Activated CD4-positive, alpha-beta T cell treated with anti-CD3 and anti-CD28 coated beads, Interleukin-2, amount 50 U/mL, for 48 hours (primary cell): ENCODE measurements at places on chromosomes 7 and 10.

- DNase-seq: peak; percentile 3
These were observed 765.6 kb upstream of the GHITM start for GRCh38 chr10:83373671-83374070.

DNA sequence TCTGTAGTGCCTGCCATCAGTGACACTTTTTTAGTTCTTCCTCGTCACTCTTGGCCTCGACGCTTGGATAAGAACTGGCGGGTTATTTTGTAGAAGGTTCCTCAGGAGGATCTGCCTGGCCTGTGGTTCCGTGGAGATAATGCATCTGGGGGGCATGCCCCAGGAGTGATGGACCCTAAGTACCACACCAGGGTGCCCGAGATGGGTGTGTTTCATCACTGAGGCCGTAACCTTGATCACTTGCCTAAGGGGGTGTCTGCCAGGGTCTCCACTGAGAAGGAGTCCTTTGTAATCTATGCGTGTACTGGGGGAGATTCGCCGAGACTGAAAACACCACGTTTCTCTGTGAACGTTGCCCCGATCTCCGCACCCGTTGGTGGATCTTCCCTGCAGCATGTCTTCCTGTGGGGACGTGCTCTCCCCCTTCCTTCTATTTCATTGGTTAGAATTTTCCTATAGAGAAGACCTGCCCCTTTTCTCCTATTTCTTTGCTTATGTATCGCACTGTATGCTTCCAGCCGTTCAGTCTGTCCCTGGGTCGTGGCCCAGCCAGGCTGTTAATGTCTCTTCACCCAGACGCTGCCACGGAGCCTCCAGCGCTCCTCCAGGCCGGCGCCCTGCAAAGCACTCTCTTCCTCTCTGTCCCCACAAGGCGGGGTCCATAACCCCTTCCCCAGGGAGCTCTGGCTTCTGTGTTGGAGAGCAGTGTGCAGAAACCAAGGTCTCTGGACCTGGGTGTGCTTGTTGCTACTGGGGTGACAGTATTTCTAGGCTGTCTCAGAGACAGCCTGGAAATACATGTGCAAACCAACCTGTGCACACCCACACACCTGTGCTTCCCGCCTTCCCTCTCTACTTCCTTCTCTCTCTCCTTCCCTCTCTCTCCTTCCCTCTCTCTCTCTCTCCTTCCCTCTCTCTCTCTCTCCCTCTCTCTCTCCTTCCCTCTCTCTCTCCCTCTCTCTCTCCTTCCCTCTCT, 14.4 kb upstream of the DPYSL4 start:
- no peak for DNase-seq

DNA sequence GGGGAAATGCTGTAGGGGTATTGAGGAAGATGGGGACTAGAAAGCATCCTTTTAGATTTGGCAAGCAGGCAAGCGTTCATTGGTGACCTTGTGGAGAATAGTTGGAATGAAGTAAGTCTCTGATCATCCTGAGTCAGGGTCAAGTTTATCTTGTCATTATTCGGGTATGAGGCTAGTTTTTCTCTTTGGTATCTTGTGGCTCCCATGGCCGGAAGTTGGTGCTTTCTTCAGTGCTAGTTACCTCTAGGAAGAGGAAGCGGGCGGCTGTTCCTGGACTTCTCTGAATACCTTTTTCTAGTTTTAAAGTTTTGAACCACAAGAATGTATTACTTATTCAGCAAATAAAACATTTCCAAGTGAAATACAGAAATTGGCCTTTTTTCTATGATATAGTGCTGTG, 9.2 kb downstream of the CREM start:
- no peak for DNase-seq

DNA sequence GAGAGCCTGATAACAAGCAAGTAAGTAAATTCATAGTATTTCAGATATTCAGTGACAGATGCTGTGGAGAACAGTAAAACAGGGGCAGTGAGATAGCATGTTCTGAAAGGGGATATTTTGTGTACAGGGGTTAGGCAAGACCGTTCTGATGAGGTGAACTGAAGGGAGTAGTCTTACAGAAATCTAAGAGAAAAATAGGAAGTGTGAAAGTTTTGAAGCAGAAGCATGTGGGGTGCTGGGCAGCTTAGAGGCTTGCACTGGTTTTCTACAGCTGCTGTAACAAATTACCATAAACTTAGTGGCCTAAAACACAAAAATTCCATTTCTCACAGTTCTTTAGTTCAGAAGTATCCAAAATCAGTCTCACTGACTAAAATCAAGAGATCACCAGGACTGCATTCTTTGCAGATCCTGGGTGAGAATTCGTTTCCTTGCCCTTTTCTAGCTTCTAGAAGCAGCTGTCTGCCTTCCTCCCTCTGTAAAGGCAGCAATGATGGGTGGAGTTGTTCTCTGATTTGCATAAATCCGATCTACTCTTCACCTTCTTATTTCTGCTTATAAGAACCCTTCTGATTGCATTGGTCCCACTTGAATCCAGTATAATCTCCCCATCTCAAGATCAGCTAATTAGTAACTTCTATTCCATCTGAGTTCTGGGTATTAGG, 7.5 kb upstream of the KLF14 start:
- DNase-seq: no peak

GRCh38 chr7:121099572-121099971, 111.1 kb downstream of the CPED1 start:
- no peak for DNase-seq

DNA sequence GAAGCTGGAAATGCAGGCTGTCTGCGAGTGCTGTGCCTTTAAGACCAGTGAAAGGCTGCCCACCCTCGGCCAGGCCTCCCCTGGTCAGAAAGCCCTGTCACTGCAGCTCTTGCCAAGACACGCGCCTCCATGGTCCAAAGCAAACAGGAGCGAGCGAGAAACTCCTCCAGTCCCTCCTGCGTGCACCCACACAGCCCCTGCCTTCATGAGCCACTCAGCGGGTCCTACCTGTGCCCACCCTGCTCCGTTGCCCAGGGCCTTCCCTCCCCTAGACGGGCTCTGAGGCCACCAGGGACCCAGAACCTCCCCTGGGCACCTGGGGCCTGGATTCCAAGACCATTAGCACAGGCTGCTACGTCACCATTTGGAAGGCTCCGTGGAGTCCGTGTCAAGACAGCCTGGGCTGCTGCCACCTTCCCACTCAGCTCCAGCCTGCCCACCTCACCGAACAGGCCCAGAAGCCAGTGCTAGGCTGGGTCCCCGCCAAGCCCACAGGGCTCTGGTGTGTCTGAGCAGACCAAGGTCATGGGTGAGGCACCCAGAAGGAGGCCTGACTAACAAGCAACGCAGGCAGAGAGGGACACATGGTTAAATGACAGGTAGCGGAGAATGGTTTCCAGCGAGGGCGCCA, 144.5 kb downstream of the NEURL1 start:
- DNase-seq: no peak

- no peak for DNase-seq
These were observed 609.0 kb downstream of the SDK1 start for GRCh38 chr7:3910054-3910453.

DNA sequence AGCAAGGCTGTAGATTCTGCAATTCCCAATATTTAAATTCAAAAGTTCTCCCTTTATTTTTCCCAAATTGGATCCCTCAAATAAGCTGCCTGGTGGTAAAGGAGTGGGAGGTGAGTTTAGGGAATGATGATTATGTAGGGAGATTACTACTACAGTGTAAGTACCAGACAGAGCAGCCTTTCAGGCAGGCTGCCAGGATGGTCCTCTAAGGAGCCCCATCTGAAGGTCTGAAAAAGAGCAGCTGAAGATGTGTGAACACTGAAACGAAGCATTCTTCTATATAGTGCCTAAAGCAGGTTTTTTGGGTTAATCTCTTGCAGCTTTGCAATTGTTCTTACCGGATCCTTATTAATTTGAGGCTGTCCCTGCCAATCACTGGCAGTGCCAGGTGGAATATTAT, 84.7 kb downstream of the CREB5 start:
- no peak for DNase-seq

GRCh38 chr10:81696609-81697388, 178.2 kb upstream of the NRG3 start:
- no peak for DNase-seq

DNA sequence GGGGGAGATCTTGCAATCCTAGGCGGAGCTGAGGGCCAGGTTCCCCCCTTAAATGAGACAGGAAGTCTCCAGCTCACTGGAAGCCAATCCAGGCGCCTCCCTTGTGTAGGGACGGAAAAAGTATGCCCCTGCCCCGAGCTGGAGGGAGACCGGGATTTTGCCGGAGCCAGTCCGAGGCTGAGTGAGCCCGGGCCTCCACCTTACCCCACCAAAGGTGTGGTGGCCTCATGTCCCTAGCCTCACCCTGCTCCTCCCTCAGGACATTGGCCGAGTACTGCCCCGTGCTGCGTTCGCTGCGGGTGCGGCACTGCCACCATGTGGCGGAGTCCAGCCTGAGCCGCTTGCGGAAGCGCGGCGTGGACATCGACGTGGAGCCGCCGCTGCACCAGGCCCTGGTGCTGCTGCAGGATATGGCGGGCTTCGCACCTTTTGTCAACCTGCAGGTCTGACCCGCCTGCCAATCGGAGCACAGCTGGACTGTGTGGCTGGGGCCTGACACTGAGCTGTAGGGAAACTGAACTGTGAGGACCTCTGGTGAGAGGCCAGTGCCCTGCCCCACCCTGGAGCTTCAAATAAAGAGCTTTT, 2.0 kb downstream of the FBXL15 start:
- peak; percentile 66 for DNase-seq

DNA sequence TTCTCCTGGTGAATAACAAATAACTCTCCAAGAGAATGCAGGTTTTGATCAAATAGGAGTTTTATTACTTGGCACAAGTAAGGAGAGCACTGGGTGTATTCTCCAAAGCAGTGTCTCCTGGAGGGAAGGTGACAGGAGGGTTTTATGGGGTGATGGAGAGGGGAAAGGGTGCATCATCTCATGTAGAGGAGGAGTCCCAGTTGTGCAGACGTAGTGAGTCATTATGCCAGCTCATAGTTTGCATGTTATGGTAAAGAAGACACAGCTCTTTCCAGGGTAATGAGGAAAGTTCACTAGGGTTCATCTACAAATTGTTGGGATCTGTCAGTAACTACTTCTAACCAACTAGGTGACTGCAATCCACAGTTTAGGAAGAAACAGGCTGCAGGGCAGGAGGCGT, 347.9 kb upstream of the MEOX2 start:
- DNase-seq: no peak

DNA sequence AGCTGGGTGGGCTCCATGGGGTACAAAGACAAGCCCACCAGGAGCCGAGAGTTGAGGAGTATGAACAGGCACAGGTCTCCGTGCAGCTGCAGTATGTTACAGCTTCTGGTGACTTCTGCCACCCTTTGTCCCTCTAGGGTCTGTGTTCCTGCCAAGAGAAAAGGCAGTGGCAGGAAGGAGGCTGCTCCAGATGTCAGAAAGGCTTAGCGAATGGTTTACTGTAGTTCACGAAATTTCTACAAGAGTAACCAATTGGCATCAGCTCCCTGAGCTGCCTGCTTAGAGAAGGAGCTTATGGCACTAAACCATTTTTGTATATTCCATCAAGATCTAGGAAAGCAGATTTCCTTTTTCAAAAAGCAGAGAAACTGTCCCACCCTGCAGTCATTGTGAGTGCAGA, 48.2 kb upstream of the TMEM72 start:
- DNase-seq: no peak

DNA sequence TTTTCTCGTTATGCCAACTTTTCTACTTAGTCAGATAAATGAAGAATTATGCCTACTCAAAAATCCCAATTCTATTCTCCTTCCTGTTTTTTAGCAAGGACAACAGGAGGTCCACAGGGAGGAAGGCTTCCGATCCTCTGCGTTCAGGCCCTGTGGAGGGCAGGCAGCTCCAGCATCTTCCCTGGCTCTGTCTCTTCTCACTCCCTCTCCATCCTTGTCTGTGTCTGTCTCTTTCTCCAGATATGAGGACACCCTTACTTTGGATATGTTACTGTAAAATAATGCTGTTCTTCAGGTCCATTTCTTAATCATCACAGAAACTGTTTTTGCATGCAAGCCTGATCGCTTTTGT, 166.6 kb downstream of the ELMO1 start:
- DNase-seq: no peak

- DNase-seq: no peak
These were observed 11.5 kb upstream of the MINDY3 start for GRCh38 chr10:15871823-15872222.

DNA sequence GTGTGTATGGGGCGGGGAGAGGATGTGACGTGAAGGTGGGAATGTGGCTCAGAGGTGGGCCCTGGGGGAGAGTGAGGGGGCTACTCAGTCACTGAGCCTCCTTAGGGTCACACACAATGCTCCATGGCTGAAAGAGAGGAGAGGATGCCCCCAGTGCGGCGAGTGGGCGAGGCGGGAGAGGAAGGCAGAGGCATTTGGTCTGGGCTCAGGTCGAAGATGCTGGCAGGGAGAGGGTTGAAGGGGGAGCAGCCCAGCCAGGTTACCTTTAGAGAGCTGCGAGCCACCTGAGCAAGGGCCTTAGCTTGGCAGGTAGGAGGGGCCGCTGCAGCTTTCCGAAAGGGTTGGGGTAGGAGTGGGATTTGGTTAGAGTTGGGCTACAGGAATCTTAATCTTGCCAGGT, 4.7 kb upstream of the LOXL4 start:
- DNase-seq: no peak

GRCh38 chr10:77862595-77862994, 64.0 kb downstream of the DLG5 start:
- no peak for DNase-seq

GRCh38 chr7:12524794-12525386, 45.6 kb upstream of the SCIN start:
- DNase-seq: no peak

DNA sequence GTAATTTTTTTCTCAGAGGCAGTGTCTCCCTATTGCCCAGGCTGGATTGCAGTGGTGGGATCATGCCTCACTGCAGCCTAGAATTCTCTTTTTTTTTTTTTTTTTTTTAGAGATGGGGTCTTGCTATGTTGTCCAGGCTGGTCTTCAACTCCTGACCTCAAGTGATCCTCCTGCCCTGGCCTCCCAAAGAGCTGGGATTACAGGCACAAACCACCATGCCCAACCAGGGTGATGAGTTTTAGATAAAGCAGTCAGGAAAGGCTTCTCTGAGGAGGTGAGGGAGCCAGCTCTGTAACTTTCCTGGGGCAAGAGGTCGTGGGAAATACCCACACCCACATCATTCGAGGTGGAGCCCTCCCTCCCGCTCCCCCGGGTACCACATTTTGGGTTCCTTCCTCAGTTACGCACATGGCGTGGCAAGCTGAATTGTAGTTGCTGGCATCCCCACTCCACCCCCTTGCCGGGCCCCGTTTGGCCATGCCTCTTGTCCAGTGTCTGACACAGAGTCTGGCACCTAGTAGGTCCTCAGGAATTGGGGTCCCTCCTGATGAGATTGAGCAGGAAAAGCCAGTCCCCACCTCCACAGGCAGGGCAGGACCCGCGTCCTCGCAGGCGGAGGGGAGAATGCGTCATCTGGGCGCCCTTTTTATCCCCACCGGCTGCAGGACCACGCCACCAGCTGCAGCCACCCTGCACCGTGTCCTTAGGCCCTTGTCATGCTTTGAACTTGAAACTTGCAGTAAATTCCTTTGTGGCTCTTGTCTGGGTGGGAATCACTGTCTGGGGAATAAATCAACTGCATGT, 43.4 kb downstream of the CLIP2 start:
- DNase-seq: no peak
